Thyroid gland (tissue), 4 donors: ENCODE measurements at places on chromosomes 16 and 17. TPM values are rescaled to one million over a fixed set of nuclear protein-coding genes. Genes with fewer than 3 reads are reported as not detected.
A peak's percentile ranks its signal among the peaks of the same experiment; 100 is the strongest.

DNA sequence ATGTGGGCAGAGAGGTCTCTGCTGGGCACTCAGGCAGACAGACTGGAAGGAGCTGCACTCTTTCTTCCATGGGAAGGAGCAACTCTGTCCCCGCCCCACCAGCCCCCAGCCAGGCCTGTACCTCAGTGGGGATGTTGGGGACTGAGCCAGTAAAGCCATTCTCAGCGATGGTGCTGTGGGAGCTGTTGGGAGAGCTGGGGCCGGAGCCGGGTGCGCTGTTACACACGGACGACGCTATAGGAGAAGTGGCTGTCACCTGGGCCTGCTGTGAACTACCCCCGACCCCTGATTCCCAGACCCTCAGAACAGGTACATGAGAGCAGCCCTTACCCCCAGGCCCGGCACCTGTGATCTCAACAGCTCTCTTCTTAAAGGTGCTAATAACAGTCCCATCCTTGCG is 21.5 kb downstream of the G6PC3 start:
- peaks cover 52% of the 10 kb centered on the region for H3K36me3 ChIP-seq
- DNase-seq: no peak
- no peak overlapping the region for H3K4me3 ChIP-seq
- H3K27ac ChIP-seq: no peak overlapping the region
- H3K27me3 ChIP-seq: no peaks in the 10 kb centered on the region

DNA sequence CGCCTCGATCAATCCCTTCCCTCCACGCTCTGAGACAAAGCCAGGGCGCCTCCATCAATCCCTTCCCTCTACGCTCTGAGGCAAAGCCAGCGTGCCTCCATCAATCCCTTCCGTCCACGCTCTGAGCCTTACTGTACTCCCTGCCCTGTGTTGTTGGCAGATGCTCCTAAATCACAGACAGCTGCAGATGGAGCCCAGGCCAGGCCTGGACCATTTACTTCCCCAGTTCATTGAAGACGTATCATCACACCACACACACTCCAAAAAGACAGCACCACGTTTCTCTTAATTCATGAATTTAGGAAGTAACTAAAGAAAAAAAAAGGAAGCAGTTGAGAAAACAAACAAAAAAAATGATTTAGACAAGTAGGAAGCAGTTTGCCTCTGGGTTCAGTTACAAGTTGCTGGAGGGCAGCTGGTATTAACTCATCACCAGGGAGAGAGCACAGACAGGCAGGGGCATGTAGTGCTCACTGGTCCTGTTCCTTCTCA is 7.4 kb upstream of the CD300LD start:
- H3K4me1 ChIP-seq: no peaks in the 10 kb centered on the region
- H3K27me3 ChIP-seq: no peaks in the 10 kb centered on the region
- no peak overlapping the region for H3K27ac ChIP-seq
- H3K36me3 ChIP-seq: no peaks in the 10 kb centered on the region
- no peak for DNase-seq
- no peak overlapping the region for H3K4me3 ChIP-seq

Gene ORC6
- total RNA-seq: 1.6 TPM

DNA sequence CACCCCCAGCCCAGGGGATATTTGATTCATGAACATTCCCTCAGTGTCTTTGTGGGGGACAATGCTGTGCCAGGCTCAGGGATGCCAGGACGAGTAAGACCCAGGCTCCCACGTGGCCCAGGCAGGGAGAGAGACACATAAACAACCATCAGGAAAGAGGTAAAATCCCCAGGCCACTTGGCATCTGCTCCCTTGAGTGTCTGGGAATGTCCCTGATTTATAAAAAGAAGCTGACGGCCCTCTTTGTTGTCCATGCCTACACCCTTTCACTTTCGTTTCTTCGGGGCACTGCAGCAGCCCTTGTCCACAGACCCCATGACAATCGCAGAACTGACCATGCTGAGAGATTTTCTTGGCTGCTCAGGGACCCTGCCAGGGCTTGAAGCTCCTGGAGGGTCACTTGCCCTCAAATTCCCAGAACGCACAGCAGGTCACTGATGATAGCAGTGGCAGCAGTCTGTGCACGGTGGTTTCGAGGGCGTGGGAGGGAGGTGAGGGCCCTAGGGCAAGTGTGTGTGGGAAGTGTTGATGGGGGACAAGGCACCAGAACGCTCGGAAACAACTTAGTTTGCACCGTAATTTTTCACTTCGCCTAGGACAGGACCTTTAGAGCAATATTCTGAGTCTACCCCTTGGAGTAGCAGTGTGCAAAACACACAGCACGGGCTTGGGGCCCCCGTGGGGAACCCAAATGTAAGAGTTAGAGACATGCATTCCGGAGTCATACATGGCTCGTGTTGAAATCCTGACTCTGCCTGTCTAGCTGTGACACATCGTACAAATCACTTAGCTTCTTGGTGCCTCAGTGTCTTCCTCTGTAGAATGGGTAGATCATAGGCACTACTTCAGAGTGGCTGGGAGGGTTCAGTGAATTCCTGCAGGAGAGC is 4.7 kb downstream of the NOD2 start:
- H3K27me3 ChIP-seq: no peaks in the 10 kb centered on the region
- H3K27ac ChIP-seq: peak overlapping the region; percentile 28
- H3K4me3 ChIP-seq: no peak overlapping the region
- no peaks in the 10 kb centered on the region for H3K36me3 ChIP-seq
- peaks cover 3% of the 10 kb centered on the region for H3K4me1 ChIP-seq

- H3K27me3 ChIP-seq: no peaks in the 10 kb centered on the region
- H3K4me1 ChIP-seq: no peaks in the 10 kb centered on the region
- H3K36me3 ChIP-seq: no peaks in the 10 kb centered on the region
- H3K27ac ChIP-seq: no peak overlapping the region
- no peak for DNase-seq
- no peak overlapping the region for H3K4me3 ChIP-seq
These were observed 228.8 kb upstream of the HSBP1 start for GRCh38 chr16:83579027-83579426.

DNA sequence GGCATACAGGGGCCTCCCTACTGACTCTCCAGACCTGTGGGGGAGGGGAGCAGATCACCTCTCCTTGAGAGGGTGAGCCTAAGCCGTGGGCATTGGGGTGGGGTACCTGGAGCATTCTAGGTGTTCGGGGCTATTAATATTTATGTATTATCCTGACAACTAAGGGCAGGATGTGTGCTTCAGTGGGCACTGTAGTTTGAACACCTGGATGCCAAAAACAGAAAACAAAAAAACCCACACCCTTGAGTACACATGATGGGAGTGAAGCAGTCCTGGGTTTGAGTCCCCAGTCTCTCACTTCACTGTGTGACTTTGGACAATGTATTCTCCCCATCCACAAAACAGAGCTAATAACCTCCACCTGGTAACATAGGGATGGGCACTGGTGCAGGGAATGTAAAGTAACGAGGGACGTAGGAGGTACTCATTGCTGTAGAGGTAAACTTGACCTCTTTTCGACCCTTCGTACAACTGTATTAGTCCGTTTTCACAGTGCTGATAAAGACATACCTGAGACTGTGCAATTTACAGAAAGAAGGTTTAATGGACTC is 257.8 kb downstream of the CPPED1 start:
- no peaks in the 10 kb centered on the region for H3K4me1 ChIP-seq
- no peaks in the 10 kb centered on the region for H3K27me3 ChIP-seq
- DNase-seq: no peak
- H3K4me3 ChIP-seq: no peak overlapping the region
- H3K36me3 ChIP-seq: no peaks in the 10 kb centered on the region

DNA sequence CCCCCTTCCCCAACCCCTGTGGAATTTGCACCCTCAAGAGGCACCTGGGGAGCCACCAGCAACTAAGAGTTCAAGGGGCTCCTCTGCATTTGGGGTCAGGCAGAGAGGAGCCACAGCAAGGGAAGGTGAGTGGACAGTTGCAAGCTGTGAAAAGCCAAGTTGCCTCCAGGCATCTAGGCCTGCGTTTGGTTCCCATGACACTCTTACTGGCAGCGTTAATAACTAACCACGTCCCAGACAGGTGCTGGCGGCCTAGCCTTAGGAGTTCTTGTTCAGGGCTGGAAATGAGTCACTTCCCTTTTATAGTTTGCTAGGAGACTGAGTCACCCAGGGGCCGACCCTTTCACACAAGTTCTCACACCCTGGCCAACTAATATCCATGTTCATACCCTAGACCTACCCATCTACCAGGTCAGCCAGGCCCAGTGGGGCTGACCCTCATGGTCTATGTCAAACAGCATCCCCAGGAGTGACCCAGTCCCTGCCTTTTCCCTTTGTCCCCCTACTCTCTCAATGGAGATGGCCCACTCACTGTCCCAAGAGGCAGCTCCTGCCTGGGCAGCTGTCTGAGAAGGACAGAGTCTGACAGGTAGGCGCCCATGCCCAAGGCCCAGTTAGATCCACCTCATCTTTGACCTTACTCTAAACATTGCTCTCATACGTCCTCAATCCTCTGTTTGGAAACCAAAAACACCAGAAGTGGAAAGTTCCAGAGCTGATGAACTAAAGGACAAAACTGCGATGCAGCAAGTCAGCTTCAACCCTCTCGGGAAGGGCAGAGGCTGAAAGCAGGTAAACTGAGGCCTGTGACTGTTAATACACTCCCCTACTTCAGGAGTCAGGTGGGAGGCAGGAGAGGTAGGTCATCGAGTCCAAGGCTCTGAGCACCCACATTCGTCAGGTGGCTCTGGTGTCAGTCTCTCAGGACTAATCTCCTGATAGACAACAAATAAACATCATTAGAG is 300.6 kb downstream of the SOX9 start:
- no peak overlapping the region for H3K27ac ChIP-seq
- no peaks in the 10 kb centered on the region for H3K36me3 ChIP-seq
- DNase-seq: no peak
- H3K27me3 ChIP-seq: no peaks in the 10 kb centered on the region
- H3K4me3 ChIP-seq: no peak overlapping the region

GRCh38 chr16:54284931-54285413 is 1.6 kb downstream of the IRX3 start:
- peak; percentile 10 for DNase-seq
- peaks cover 51% of the 10 kb centered on the region for H3K27me3 ChIP-seq
- no peaks in the 10 kb centered on the region for H3K36me3 ChIP-seq
- H3K4me1 ChIP-seq: peaks cover 30% of the 10 kb centered on the region

Gene CIITA
- 14.3 TPM for total RNA-seq

Gene EIF3CL
- total RNA-seq: 64.5 TPM

Gene CIAPIN1
- 41.2 TPM for total RNA-seq

GRCh38 chr16:17476414-17477259 is 5.9 kb upstream of the XYLT1 start:
- no peaks in the 10 kb centered on the region for H3K36me3 ChIP-seq
- no peaks in the 10 kb centered on the region for H3K27me3 ChIP-seq
- H3K27ac ChIP-seq: no peak overlapping the region
- H3K4me3 ChIP-seq: no peak overlapping the region
- H3K4me1 ChIP-seq: peaks cover 6% of the 10 kb centered on the region

Gene MYH1
- not detected for total RNA-seq

Gene NPIPB6
- total RNA-seq: 6.3 TPM

DNA sequence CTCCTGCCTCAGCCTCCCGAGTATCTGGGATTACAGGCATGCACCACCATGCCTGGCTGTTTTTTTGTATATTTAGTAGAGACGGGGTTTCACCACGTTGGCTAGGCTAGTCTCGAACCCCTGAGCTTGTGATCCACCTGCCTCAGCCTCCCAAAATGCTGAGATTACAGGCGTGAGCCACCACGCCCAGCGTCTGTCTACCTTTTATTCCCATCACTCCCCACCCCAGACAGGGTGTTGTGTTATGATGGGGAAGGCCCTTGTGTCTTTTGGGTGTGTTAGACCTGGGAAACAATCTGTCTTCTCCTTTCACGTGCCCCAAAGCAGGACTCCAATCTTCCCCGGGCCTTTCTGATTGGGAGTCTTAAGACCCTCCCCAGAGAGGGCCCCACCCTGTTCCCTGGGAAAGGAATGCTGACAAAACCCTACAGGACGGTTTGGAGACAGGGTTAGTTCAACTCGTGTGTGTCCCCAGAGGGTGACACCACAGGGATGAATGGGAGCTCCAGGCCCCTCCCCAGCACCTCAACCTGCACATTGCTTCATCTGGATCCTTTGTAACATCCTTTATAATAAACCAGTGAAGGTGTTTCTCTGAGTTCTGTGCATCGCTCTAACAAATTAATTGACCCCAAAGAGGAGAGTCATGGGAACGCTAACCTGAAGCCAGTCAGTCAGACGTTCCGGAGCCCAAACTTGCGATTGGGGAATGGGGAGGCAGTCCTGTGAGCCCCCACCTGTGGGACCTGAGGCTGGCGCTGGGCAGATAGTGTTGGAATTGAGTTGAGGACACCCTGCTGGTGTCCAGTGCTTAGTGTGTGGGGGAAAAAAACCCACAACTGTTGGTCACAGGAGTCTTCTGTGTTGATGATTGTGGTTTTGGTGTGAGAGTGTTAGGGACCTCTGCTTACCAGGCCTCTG is 3.2 kb upstream of the ELOB start:
- no peaks in the 10 kb centered on the region for H3K36me3 ChIP-seq
- H3K4me3 ChIP-seq: no peak overlapping the region

DNA sequence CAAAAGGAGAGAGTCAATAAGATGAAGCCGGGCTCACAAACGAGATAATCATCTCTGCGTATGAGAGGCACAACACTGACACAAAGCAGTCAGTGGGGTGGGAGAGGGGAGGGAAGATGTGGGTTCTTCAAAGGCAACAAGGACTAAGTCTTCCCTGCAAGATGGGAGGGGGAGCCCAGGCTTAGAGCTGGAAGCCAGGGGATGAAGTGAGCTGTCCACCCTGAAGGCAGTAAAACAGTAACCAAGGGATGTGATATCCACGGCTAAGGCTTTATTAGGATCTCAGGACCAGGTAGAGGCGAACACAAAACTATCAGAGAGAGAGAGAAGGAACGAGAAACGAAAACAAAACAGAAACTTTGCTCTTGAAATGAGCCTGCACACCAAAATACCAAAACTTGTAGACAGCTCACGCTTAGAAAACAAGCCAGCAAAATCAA is 115.9 kb downstream of the DYNLRB2 start:
- no peaks in the 10 kb centered on the region for H3K36me3 ChIP-seq
- no peak overlapping the region for H3K27ac ChIP-seq
- no peaks in the 10 kb centered on the region for H3K4me1 ChIP-seq

GRCh38 chr17:71519285-71519684 is 601.5 kb upstream of the SOX9 start:
- DNase-seq: no peak
- no peaks in the 10 kb centered on the region for H3K27me3 ChIP-seq
- H3K4me1 ChIP-seq: no peaks in the 10 kb centered on the region
- H3K27ac ChIP-seq: no peak overlapping the region

- DNase-seq: no peak
- no peak overlapping the region for H3K27ac ChIP-seq
- H3K27me3 ChIP-seq: no peaks in the 10 kb centered on the region
- no peak overlapping the region for H3K4me3 ChIP-seq
These were observed 126.9 kb downstream of the SPACA3 start for GRCh38 chr17:33118391-33119075.

DNA sequence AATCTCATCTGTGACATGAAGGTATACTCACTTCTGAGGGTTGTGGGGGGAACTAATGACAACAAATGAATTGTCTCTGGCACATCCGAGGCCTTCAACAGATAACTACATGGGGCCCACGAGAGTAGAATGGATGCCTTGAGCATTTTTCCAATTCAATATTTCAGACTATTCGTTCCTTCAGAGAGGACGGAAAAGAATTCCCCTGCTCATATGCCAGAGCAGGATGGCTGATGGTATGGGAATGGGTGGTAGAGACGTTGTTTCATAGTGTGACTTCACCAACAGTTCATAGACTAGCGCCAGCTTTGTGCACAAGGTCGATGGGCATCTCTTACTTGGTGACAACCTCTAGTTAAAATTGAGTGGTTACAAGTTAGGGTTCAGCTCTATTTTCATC is 61.3 kb downstream of the HLF start:
- H3K27ac ChIP-seq: no peak overlapping the region
- no peak overlapping the region for H3K4me3 ChIP-seq
- H3K36me3 ChIP-seq: peaks cover 1% of the 10 kb centered on the region
- no peak for DNase-seq

Gene TLCD3A
- 11.6 TPM for total RNA-seq

Gene DCXR
- total RNA-seq: 130 TPM
